Suppressor macrophage (primary cell): ENCODE measurements at places on chromosomes 2 and 18.
A peak's percentile ranks its signal among the peaks of the same experiment; 100 is the strongest.

GRCh38 chr2:60379684-60380083, 173.8 kb downstream of the BCL11A start:
- DNase-seq = no peak

GRCh38 chr2:183998797-183999190, 599.5 kb upstream of the ZNF804A start:
- no peak for DNase-seq

DNA sequence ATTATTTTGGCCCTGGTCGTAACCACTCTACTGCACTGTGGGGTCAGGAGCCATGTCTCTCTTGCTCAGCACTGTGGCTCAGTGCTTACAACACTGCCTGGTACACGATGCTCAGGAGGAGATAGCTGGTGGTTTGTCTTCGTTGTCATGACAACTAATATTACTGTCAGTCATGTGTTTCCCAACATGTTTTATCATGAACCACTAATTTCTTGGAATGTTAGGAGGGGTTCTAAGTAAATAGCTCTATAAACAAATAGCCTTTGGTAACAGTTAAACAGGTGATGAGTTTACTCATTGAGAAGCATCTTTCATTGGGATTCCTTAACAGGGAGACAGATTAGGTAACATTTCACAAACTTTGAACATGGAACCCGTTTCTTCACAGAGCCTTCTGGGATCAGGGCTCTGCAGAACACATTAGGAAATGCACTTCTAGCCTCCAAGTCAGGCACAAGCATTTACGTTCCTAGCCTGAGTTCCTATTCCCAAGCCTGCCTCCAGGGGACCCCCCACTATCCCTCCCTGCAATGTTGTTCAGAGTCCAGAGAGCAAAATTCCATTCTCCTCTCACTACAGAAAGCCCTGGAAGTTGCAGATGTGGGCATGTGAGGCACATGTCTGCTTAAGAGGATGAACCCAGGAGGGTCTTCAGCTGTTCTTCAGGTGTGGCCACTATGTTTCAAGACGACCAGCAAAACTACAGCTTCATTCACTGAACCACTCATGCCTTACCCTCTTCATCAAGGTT, 6.4 kb upstream of the RBM44 start:
- DNase-seq = no peak

DNA sequence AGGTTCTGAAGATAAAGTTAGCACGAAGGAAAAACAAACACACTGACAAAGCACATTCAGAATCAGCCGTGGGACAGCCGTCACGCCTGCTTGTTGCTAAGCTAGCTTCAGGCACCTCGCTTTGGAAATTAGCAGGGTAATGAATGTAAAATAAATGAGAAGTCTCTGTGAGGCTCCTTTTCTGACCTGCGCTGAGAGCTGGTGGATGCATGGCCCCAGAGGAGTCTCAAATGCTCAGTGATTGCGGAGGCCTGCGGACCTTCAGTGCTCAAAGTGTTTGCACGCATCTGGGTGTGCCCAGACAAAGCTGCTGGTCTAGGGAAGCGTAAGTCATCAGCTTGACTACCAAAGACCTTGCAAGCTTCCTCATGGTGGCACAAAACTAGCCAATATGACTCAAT, 50.6 kb downstream of the CD8B2 start:
- DNase-seq = peak; percentile 80

DNA sequence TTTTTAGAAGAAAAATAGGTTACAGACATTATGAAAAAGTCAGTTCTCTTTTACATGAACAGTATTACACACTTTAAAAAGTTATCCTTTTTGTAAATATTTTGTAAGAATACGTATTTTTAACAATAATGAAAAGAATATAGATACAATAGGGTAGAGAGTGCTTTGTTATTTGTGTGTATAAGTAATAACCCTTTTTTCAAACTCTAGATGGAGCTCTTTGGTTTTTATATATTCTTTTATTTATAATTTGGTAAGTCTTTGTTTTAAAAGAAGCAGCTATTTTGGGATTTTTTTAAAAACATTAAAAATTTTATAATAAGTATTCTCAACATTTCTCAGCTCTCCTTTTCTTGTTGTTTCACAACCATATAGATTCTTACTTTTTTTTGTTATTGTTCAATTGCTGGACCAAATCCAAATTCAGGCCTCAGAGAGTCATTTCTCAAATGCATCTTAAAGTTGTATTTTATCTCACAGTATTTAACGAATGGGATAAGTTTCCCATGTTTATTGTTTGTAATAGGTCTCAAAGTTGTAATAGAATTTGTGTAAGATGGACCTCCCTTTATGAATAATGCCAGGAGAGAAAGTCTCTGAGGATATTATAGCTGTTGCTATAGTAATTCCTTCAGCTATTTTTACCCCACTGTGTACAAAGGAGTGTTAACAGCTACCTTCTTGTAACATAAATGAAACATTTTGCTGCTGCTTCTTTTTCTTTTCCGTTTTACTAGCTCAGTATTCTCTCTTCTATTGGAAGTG, 46.4 kb downstream of the ACYP2 start:
- DNase-seq = no peak

DNA sequence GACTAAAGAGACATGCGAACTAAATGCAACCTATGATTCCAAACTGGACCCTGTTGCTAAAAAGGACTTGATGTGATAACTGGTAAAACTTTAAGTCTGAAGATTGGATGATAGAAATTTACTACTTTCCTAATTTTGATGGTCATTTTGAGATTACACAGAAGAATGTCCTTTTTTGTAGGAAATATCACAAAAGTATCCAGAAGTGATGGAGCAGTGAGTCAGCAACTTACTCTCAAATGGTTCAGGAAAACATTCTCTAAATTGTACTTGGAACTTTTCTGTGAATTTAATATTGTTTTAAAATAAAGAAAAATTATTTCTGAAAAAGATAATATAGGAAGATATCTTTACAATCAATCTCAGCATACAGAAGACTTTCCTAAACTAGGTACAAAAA, 19.9 kb downstream of the MBOAT2 start:
- DNase-seq = no peak

DNA sequence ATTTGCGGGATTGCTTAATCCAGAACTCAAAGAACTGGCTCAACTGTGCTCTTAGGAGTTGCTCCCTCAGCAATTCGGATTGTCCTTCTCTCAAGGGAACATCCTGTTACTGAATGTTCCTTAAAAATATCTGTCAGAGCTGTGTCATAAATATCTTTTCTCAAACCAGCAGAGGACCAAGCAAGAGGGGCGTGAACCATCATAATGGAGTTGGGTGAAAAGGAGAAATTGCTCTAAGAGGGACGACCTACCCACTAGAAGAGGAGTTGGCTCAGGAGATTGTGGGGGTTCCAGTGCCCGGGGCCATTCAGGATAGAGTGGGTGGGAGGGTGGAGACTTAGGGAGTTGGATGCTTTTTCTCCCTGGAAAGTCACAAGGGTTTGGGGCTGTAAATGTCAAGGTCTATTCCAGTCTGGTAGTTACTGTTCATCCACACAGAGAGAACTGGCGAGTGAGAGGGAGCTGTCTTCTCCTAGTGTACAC, 59.5 kb downstream of the MERTK start:
- DNase-seq = peak; percentile 92

DNA sequence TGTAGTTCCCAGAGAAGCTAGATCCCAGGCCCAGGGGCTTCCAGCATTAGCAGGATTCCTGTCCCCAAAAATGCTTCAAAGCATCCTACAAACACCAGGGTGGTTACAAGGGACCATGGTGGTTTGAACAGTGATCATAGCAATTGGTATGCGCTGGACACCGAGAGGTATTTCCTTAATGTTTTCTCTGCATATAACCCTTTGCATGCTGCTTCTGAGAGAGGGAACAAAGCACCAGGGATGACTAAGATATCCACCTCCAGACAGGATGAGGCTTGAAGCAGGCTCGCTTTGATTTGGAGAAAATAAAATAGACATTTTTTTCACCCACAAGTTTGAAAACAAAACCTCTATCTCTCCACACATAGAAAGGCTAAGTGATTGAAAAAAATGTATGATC, 50.5 kb upstream of the TSPYL6 start:
- DNase-seq = no peak

DNA sequence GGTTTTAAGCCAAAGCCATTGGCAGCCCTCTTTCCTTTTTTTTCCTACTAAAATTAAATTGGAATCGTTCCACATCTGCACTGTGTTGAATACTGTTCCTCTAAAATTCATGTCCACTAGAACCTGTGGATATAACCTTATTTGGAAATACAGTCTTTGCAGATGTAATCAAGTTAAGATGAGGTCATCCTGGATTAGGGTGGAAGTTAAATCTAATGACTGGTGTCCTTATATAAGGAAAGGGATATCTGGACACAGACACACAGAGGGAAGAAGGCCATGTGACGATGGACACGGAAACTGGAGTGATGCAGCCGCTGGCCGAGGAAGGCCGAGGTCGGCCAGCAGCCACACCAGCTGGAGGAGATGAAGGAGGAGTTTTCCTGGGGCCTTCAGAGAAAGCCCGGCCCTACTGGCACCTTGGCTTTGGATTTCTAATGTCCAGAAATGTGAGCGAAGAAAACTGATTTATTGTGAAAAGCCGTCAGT, 49.4 kb downstream of the LONRF2 start:
- DNase-seq = no peak

- DNase-seq = no peak
These were observed 28.1 kb downstream of the MMADHC start for GRCh38 chr2:149559341-149560068.

DNA sequence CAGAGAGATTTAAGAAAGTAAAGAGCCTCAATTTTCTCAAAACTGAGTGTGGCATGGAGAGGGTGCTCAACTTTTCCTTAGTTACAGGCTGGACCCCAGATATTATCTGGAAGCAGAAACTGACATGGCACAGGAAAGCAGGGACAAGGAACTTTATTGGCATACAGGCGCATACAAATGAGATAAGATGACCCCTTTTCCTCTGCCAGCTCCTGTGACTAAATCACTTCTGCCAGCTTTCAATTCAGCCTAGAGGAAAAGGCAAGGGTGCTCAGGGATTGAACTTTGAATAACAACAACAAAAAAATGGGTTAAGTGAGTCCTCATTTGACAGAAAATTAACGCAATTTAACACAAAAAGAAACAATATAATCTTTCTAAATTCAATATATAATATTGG, 262.9 kb downstream of the CD226 start:
- DNase-seq = no peak

GRCh38 chr2:29920130-29920577, 1.2 kb downstream of the ALK start:
- peak; percentile 60 for DNase-seq

- no peak for DNase-seq
These were observed 485.8 kb downstream of the STK39 start for GRCh38 chr2:167761465-167762136.

GRCh38 chr2:105885456-105885855, 140.7 kb downstream of the NCK2 start:
- no peak for DNase-seq

DNA sequence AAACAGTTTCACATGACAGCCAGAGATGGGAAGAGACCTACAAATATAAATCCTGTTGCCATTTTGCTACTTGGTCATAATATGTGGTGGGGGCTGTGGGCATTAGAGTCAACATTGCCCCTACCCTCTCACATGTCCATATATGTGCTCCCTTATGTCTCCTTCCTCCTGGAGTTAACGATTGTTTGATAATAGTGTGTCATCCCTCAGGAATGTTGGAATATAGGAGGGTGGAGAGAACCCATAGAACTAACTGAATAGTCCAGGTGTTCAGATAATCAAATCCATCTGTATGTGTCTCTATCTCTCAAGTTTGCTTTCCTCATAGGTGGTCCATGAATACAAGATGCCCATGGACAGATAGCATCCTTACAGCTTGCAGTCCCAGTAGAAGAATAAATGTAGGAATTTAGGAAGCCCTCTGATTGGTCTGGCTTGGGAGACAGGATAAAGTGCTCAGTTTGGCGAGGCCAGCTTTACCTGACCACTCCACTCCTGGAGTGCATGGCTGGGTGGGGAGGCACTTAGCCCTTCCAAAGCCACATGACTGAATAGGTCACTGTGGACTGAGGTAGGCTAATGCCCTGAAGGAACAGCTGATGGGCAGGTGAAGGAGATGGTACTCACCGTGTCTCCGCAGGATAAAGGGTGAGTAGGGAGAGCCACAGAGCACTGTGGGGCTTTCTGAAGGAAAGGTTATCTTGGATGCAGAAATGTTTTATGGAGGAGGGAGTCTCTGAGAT, 166.9 kb downstream of the CDCA7 start:
- DNase-seq = no peak

DNA sequence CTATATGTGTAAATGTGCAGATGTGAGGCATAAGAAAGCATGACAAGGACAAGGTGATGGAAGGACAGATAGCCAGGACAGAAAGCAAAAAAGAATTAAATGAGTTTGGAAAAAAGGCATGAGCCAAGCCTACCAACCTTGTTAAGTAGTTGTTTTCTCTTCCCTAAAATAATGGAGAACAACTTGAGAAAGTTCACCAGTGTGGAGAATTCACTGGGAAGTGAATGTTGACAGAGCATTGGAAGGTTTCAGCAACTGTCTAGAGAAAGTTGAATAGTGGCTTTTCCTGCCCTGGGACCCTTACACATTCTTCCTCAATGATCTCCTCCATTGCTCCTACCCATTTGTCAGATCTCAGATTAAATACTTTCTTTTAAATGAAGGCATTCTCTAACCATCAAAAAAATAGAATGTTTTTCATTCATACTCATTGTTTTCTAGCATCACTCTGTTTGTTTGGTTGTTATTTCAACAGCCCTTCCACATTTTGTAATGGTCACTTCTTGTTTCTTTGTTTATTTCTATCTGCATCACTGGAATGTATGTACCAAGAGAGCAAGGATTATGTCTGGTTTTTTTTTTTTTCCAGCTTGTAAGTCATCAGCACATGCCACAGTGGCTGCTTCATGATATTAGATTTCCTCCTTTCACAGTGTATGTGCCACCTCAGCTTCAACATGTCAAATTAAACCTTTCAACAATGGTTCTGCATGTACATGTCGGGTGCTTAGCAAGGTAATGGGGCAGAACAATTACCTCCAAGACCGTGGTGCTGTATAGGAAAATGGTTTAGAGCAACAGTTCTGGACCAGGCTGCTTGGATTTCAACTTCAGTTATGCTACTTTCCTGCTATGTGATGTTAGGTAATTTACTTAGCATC, 586.0 kb upstream of the VRK2 start:
- peak; percentile 68 for DNase-seq

DNA sequence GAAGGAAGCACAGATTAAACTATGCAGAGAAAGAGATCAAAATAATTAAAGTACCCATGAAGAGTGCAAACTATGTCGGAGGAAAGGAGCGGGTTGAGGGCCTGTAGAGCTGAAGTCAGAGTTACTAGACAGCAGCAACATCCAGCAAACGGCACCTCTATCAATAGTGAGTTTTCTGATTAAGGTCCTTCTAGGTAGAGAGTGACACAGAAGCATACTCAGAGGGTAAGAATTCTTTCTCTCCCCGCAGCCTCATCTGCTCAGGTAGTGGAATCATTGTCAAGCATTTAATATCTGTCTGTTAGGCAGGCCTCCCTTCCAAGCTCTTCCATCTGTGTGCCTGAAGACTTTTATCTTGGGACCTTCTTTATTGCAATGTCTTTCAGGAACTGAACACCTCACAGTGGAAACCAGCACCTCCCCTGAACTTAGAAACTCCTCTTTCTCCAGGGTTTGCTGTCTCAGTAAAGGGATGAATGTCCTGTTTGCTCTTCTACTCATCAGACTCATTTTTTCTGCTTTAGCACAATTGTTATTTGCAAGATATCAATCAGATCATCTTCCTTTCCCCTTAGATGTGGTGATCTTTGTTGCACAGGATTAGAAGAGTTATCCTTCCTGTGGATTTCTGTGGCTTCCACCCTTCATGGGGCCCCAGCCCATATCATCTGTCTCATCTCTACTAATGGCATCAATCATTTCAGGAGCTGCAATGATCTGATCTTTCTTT, 28.8 kb downstream of the SP140 start:
- no peak for DNase-seq

- peak; percentile 24 for DNase-seq
These were observed 2.8 kb downstream of the PREPL start for GRCh38 chr2:44358503-44358902.
